Astrocyte of the hippocampus (primary cell): ENCODE measurements at places on chromosomes 12 and 14.

- peak; percentile 23 for DNase-seq
Measured at GRCh38 chr14:59060841-59061240, 127.6 kb upstream of the DAAM1 start.

GRCh38 chr14:72201645-72202044 is 269.4 kb downstream of the RGS6 start:
- DNase-seq, result no peak

GRCh38 chr14:80560800-80561657 is 349.7 kb upstream of the DIO2 start:
- no peak for DNase-seq

DNA sequence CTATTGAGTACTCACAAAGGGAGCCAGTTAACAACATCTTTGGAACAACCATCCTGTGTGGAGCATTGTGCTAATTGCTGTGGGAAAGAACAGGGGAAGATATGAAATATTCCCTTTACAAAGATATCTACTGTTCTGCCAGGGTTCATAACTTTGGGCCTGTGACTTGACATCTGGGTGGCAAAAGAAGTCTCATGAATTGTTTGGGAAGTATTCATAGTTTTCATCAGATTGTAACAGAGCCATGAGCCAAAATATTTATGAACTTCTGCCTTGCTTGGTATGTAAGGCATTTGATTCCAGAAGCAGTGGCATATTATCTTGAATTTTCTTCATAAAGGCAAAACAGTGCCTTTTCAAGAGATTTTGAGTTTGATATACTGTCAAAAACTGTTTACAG is 816.2 kb downstream of the DIO2 start:
- no peak for DNase-seq

DNA sequence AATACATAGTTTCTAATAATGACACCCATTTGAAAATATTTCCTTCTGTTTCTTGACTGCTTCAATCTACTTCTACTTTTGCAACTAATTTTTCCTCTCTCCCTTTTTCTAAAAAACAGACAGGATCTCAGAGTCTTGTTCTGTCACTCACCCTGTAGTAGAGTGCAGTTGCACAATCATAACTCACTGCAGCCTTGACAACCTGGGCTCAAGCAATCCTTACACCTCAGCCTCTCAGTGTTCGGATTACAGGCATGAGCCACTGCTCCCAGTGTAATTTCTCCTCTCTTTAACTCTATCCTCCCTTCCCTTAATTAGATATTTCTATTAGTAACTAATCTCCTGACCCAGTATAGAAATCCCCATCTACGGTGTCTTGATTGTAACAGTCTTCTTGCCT is 45.4 kb downstream of the SENP1 start:
- DNase-seq, result no peak

DNA sequence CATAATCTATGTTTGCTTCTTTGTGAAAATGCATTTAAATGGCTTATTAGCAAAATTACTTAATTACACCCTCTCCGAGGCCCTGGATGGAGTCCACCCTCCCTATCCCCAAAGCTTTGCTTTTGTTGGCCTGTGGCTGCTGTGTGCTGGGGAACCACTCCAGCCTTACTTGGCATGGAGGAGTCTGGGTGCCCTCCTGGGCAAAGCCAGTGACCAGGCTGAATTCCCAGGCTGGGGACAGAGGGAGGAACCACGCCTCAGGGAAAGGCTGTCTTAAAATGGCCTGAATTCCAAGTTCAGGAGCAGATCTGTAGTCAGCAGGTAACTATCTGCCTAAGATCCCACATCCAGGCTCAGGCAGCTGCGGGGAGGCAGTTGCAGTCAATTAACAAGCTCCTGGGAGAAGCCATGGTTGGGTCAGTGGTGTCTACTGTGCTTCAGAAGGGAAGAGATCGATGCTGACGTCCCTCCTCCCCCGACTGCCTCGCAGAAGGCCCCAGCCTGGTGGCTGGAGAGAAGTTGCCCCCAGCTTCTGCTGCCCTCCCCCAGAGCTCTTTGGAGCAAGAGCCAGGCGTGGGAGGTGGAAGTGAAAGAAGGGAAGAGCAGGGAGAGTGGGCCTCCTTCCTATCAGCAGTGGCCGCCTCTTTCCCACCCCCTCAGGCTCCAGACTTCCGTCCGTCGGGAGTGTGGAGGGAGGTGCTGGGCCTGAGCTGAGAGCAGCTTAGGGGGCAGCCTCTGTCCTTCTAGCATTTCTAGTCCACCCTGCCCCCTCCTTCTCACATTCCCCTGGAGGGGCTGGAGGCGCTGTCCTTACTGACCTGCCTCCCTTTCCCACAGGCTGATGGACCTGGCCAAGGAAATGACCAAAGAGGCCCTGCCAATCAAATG is 11.3 kb downstream of the VASH1 start:
- peak; percentile 45 for DNase-seq

- no peak for DNase-seq
Measured at GRCh38 chr12:54060975-54061778, 7.5 kb downstream of the HOXC4 start.

DNA sequence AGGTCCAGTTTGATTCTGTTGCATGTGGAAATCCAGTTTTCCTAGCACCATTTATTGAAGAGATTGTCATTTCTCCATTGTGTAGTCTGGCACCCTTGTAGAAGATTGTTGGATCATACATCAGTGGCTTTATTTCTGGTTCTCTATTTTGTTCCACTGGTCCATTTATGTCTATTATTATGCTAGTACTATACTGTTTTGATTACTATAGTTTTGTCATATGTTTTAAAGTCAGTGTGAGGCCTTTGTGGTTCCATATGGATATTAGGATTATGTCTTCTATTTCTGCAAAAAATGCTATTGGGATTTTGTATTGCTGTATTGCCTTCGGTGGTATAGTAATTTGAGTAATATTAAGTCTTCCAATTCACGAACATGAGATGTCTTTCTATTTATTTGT is 51.4 kb downstream of the LEMD3 start:
- no peak for DNase-seq

DNA sequence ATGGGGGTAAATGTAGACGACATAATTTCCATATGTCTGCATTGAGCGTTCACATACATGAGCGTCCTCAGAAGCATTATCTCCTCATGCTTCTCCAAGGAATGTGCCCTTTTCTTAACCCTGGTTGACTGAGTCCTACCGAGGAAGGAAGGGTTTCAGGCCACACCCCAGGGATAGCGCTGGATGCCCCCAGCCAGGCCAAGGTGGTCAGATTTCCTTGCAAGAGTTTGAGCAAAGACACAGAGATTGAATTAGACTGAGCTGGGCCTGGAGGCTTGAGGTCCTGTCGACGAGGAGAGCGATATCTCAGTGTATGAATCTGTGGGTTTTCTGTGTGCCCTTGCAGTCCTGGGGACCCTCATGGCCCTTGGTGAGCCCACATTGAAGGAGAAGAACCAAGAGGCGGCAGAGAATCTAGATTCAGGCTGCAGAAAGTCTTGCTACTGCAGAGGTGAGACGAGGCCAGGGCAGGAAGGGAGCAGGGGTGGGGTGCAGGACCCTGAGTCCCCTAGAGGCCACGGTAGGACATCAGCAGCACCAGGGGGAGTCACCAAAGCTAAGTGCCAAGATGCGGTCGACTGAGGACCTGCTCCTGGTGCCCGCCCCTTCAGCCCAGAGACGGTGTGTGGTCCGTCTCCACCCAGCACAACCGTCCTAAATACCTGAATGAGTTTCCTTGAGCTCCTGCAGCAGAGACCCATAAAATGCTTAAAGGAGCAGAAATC is 94.7 kb upstream of the DIO3 start:
- DNase-seq, result no peak

DNA sequence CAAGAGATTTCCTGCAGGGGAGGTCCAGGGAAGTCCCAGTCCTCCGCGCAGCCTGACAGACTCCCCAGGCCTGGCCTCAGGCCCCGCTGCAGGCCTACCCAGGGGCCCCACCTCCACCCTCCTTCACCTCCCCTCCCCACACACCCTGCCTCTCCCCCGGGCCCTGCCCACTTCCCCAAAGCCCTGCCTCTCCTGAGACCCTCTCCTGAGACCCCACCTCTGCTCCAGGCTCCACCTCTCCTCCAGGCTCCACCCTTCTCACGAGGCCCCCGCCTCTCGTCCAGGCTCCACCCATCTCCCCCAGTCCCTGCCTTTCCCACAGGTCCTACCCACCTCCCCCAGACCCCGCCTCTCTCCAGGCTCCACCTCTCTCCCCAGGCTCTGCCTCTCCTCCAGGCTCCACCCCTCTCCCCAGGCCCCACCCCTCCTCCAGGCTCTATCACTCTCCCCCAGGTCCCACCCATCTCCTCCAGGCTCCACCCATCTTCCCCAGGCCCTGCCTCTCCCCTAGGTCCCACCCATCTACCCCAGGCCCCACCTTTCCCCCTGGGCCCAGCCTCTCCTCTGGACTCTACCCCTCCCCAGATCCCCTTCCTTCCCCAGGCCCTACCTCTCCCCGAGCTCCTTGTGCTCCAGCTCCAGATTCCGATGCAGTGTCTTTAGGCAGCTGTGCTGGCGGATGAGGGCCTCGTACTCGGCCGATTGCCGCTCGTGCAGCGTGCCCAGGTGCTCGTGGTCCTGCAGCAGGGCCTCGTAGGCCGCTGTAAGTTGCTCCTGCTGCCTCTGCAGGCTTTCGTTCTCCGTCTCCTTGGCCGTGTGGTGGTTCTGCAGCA is 58.8 kb upstream of the GPR68 start:
- no peak for DNase-seq

DNA sequence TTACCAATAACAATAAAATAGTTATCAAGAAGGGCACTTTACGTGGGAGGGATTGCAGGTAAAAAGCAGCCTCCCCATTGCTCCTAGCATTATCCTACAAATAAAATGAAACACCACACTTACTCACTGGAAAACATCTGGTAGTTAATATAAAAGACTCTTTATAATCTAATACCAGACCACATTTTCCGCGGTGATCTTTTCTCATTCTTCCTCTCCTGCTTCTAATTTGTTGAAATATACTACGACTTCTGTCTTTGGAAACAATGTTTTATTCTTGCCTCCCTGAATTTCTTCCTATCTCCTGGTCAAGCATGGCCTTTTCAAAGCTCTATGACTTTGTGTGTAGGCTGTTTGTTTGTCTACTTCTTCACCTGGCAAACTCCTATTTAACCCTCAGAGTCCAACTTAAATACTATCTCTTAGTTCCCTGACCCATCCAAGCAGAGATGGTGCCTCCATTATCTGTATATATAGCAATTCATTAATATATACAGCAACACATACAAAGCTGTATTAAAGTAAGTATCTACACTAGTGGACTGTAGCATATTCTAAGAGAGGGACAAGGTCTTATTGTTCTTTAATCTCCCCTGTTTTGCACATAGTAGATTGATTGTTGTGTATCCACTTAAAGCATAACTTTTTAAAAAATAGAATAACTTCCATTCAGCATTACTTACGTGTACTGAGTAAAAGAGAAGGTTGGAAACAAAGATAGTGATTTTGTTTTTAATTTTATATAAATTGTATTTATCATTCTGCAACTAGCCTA is 228.3 kb downstream of the CEP128 start:
- no peak for DNase-seq

- DNase-seq, result no peak
Measured at GRCh38 chr12:132227782-132228475, 83.7 kb downstream of the NOC4L start.

- DNase-seq, result peak; percentile 5
Measured at GRCh38 chr14:29262979-29263378, 496.4 kb downstream of the FOXG1 start.

GRCh38 chr12:93924367-93924766 is 224.0 kb upstream of the PLXNC1 start:
- DNase-seq, result no peak

GRCh38 chr12:64618953-64619590 is 8.8 kb downstream of the RASSF3 start:
- no peak for DNase-seq

GRCh38 chr14:52607061-52607460 is 54.4 kb downstream of the GPR137C start:
- no peak for DNase-seq

GRCh38 chr12:96520767-96521166 is 31.4 kb downstream of the CFAP54 start:
- DNase-seq, result no peak

DNA sequence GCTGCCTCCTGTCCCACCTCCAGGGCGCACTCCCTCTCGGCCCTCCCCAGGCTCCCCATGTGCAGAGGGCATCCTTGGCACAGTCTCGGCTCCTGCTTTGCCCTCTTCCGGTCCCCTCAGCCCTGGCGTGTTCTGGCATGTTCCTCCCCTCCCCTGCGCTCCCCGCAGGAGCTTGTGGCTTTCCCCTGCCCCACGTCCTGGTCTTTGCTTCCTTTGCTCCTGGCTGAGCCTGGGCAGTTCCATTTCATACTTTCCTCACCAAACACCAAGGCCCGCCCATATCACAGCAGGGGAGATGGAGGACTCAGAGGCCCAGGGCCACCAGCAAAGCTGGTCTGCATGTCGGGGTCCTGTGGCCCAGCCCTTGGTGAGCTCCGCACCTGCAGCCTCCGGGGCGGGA is 56.0 kb downstream of the FBRSL1 start:
- no peak for DNase-seq

DNA sequence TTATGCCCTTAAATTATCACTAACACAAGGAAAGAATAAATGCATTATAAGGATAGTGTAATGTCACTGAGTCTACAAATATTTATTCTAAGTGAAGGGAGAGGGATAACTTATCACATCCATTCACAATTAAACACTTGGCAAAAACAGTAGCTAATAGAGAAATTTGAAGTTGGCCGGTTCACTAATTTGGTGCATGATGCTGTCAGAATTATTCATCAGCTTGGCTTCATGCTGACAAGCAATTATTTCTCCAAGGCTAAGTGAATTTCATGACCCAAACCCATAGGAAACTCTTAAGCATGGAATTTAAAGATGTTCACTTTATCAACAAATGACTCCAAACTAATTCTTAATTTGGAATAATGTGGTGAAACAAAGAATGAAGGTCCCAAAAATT is 25.0 kb upstream of the NR1H4 start:
- no peak for DNase-seq
